ENCODE measurements at places on chromosomes 7 and 10. TPM values are rescaled to one million over a fixed set of nuclear protein-coding genes. Genes with fewer than 3 reads are reported as not detected.

DNA sequence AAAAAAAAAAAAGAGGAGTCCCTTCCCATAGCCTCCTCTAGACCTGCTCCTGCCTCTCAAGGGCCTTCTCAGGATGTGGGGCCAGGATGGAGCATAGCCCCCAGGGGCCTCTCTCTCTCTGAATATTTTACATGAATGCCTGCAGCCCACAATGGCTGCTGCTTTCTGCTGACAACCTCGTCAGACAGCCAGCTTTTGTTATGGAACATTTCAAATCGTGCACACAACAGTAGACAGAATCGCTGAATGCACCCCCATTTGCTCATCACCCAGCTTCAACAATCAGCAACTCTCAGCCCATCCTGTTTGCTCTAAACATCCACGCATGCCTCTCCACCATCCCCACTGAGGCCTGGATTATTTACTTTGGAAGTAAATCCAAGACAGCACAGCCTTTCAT, 5.4 kb downstream of the PLAC9 start:
- no peaks in the 10 kb centered on the region for H3K4me1 ChIP-seq
- no peaks in the 10 kb centered on the region for H3K27me3 ChIP-seq
- H3K27ac ChIP-seq = no peak overlapping the region
- no peak for DNase-seq
- no peaks in the 10 kb centered on the region for H3K36me3 ChIP-seq

DNA sequence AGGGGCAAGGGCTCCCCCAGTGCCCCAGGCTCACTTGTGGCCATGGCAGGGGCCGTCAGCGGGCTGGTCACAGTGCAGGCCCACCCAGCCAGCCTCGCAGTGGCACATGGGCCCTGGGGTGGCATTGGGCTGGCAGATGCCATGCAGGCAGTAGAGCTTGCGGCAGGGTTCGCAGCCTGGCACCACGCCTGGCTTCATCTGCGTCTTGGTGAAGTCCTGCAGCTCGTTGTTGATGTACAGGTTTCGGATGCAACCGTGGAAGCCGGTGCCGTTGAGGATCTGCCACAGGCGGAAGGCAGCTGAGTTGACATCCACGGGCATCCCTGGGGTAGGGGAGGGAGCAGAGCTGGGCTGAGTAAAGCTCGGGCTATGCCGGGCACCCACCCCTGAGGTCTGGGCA, 170.6 kb downstream of the LCOR start:
- H3K36me3 ChIP-seq = no peaks in the 10 kb centered on the region
- H3K27me3 ChIP-seq = no peaks in the 10 kb centered on the region
- DNase-seq = no peak
- no peak overlapping the region for H3K27ac ChIP-seq
- H3K4me3 ChIP-seq = no peak overlapping the region

GRCh38 chr7:157136372-157136771, 2.4 kb upstream of the UBE3C start:
- no peaks in the 10 kb centered on the region for H3K36me3 ChIP-seq
- no peaks in the 10 kb centered on the region for H3K27me3 ChIP-seq
- DNase-seq = no peak
- H3K27ac ChIP-seq = no peak overlapping the region

GRCh38 chr7:12768948-12769347, 81.5 kb downstream of the ARL4A start:
- no peaks in the 10 kb centered on the region for H3K36me3 ChIP-seq
- H3K27me3 ChIP-seq = no peaks in the 10 kb centered on the region
- DNase-seq = no peak

DNA sequence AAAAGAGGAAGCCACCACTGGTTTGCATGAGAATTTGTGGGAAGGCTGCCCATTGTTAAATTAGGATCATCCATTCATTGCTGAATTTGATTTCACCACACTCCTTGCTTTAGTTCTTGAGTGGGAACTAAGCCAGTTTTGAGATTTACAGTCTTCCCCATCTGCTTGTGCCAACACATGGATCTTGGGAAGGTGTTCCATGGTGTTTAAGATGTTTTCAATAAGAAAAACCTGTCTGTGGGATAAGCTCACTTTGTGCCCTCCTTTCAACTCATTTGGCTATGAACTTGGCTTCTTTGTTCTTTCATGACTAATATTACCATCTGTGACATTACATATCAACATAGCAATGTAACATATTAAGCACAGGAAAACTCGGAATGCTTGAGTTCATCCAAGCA, 73.2 kb downstream of the INHBA start:
- DNase-seq = no peak
- H3K27me3 ChIP-seq = no peaks in the 10 kb centered on the region
- H3K36me3 ChIP-seq = no peaks in the 10 kb centered on the region
- no peak overlapping the region for H3K4me3 ChIP-seq
- no peak overlapping the region for H3K27ac ChIP-seq
- H3K4me1 ChIP-seq = no peaks in the 10 kb centered on the region

GRCh38 chr7:31688996-31689395, 2.0 kb downstream of the PPP1R17 start:
- no peaks in the 10 kb centered on the region for H3K27me3 ChIP-seq
- no peak overlapping the region for H3K4me3 ChIP-seq
- DNase-seq = no peak
- no peaks in the 10 kb centered on the region for H3K36me3 ChIP-seq
- no peaks in the 10 kb centered on the region for H3K4me1 ChIP-seq
- no peak overlapping the region for H3K27ac ChIP-seq

- H3K36me3 ChIP-seq = no peaks in the 10 kb centered on the region
- H3K27me3 ChIP-seq = no peaks in the 10 kb centered on the region
- DNase-seq = no peak
- H3K27ac ChIP-seq = no peak overlapping the region
- H3K4me3 ChIP-seq = no peak overlapping the region
- no peaks in the 10 kb centered on the region for H3K4me1 ChIP-seq
Measured at GRCh38 chr10:116555880-116556279, 10.1 kb downstream of the PNLIP start.

- H3K4me1 ChIP-seq = no peaks in the 10 kb centered on the region
- H3K4me3 ChIP-seq = no peak overlapping the region
- no peaks in the 10 kb centered on the region for H3K36me3 ChIP-seq
- no peak overlapping the region for H3K27ac ChIP-seq
- H3K27me3 ChIP-seq = no peaks in the 10 kb centered on the region
Measured at GRCh38 chr10:53284615-53285182, 512.1 kb upstream of the MBL2 start.

DNA sequence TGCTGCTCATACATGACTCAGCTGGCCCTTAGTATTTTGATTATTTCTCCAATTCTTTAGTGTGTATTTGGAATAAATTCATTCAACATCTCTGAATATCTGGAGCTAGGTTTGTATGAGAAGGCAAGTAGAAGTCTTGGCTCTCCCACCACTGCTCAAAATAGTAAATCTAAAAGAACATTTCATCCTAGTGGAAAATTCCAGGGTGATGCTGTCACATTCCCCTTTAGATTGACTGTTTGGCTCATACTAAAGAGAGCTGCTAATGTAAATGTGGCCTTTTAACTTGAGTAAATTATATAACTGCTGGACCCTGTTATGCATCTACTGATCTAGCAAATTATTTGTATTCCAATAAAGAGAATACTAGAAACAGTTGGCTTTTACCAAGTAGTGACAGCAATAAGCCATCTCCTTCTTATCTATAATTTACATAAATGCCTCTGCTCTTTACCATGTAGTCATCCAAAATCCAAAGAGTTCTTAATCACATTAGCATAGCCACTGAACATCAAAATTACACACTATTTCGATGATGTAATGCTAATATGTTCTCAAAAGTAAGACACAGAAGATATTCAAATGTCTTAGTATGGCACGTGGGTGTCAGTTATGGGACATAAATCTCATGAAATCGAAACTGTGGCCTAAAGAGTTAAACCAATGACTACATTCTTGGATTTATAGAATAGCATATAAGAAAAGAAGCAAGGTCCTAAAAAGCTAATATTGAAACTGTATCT, 86.9 kb upstream of the KCND2 start:
- no peaks in the 10 kb centered on the region for H3K4me1 ChIP-seq
- no peak overlapping the region for H3K27ac ChIP-seq
- no peaks in the 10 kb centered on the region for H3K36me3 ChIP-seq
- no peak for DNase-seq

DNA sequence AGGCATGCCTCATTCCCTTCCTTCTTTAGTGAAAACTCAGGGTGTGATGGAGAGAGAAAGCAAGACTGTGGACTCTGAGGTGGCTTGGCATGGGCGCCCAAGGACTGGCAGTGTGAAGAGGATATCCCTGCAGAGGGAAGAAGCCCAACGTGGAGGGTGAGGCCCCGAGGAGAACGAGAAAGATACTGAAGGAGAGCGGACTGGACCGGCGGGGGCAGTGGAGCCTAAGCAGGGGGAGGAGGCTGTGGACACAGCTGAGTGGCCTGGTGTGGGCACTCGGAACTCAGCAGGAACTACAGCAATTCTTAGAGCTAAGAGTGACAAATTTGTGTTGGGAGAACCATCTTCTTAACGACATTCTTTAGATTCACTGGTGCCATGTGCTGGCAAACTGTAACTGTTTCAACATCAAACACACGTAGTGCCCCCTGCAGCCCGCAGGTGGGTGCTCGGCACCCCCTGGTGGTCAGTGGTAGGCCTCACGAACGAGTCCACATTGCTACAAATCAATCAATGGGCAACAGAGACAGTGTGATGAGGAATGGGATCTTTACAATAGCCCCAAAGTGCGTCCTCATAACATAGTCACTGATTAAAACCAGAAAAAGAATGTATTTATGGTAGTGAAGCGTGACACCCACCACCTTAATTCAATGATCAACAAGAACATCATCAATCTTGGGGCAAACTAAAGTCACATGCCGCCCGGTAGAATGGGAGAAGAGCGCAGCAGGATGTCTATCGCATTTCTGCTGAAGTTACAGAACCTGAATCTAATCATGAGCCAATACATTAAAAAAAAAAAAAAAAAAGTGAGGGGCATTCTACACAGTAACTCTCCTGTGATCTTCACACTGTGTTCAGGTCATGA, 2.0 kb upstream of the SFTPA1 start:
- no peak for DNase-seq
- no peaks in the 10 kb centered on the region for H3K4me1 ChIP-seq
- no peaks in the 10 kb centered on the region for H3K27me3 ChIP-seq
- no peak overlapping the region for H3K27ac ChIP-seq

- H3K27ac ChIP-seq = peak overlapping the region; percentile 91
- no peaks in the 10 kb centered on the region for H3K36me3 ChIP-seq
- no peak for DNase-seq
- H3K27me3 ChIP-seq = no peaks in the 10 kb centered on the region
- H3K4me3 ChIP-seq = peak overlapping the region; percentile 43
- H3K4me1 ChIP-seq = peaks cover 38% of the 10 kb centered on the region
Measured at GRCh38 chr10:63267414-63268148, 134.5 kb downstream of the NRBF2 start.

DNA sequence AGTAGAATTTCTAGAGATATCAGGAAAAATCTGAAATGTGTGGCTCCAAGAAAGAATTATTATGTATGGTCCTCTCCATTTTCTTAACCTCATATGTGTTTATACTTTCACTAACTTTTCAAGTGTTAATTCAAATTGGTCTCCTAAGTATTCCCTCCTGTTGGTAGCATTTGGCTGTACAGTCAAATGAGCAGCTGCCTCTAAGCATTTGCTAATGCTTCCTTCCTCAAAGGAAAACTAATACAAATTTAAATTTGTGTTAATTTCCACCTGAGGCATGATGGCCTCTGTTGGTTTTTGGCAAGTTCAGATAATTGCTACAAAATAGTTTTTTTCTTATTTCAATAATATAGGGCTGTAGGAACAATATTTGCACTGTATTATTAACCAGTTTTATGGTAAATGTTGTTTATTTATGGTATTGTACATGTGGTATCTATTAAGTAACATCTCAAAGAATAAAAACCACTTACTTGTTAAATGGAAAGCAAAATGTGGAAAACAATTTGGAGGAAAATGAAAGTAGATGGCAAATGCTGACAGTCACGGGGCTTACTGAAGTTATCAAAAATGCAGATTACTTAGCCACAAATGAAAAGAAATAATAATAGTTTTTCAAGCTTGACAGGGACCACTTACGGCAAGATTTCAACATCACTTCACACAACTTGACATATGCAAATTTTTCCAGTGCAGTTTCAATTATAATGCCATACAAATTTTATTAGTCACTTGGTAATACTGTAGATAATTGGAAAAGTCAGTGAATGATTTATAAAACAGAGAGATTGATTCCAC, 299.3 kb upstream of the MEOX2 start:
- no peaks in the 10 kb centered on the region for H3K36me3 ChIP-seq
- H3K27me3 ChIP-seq = no peaks in the 10 kb centered on the region
- no peak overlapping the region for H3K27ac ChIP-seq
- H3K4me1 ChIP-seq = no peaks in the 10 kb centered on the region
- no peak overlapping the region for H3K4me3 ChIP-seq
- DNase-seq = no peak

The CLCN1 gene
- not detected for total RNA-seq

The AOAH gene
- total RNA-seq = 52.0 TPM

The PHF14 gene
- 32.3 TPM for total RNA-seq

The SAMD9L gene
- total RNA-seq = 28.0 TPM

The CFAP43 gene
- 0.68 TPM for total RNA-seq

The GBX1 gene
- total RNA-seq = not detected

The CDNF gene
- total RNA-seq = 6.6 TPM

Measured in adrenal gland (tissue), 19 donors.